Camera-type eye (tissue), 1 donor: ENCODE measurements at places on chromosomes 5 and 9. TPM values are rescaled to one million over a fixed set of nuclear protein-coding genes. Genes with fewer than 3 reads are reported as not detected.

Gene PCDHGA4
- 11.1 TPM for total RNA-seq

Gene ACTBL2
- not detected for total RNA-seq

Gene DOCK2
- total RNA-seq, result 7.8 TPM

Gene HAPLN1
- total RNA-seq, result 4.8 TPM

Gene PPIC
- 31.6 TPM for total RNA-seq

Gene TMEM232
- 11.8 TPM for total RNA-seq

Gene TUSC1
- 15.2 TPM for total RNA-seq

Gene LCN15
- not detected for total RNA-seq

Gene CATSPER3
- total RNA-seq, result not detected

Gene IFNA2
- total RNA-seq, result not detected

Gene TTC23L
- total RNA-seq, result 2.9 TPM

Gene NR2F1-AS1
- total RNA-seq, result 32.1 TPM

Gene EIF4EBP3
- total RNA-seq, result 5.6 TPM

Gene FCN2
- total RNA-seq, result not detected

Gene MTX3
- total RNA-seq, result 34.0 TPM

Gene ADAMTS12
- total RNA-seq, result 28.0 TPM

Gene GPX8
- total RNA-seq, result 58.7 TPM

Gene NEUROG1
- total RNA-seq, result 5.9 TPM

Gene AIF1L
- total RNA-seq, result 36.2 TPM

Gene OSMR
- total RNA-seq, result 13.9 TPM
